ENCODE measurements at places on chromosomes 1 and 21.

- no peak for DNase-seq
Measured at GRCh38 chr1:212611000-212611948, 2.7 kb downstream of the ATF3 start.

DNA sequence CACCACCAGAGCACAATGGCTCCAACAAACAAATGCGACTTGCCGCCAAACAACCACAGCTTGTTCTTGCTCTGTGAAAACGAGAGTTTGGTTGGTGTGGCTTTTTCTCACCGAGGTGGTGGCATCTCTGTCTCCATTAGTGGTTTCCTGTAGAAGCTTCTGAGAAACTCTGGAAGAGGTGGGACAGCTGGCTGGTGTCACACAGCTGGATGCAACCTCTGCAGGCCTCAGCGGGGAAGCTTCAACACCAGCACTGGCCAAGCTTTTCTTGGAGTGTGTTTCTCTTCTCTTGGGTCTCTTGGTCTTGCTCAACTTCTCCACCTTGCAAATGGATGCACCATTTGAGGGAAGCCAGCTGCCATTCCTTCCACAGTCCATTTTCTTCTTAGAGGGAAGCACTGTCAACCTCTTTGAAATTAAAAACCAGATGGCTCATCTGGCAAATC, 124.8 kb downstream of the KCNN3 start:
- DNase-seq = no peak

GRCh38 chr1:9755441-9755995, 68.2 kb downstream of the CLSTN1 start:
- DNase-seq = peak; percentile 24

DNA sequence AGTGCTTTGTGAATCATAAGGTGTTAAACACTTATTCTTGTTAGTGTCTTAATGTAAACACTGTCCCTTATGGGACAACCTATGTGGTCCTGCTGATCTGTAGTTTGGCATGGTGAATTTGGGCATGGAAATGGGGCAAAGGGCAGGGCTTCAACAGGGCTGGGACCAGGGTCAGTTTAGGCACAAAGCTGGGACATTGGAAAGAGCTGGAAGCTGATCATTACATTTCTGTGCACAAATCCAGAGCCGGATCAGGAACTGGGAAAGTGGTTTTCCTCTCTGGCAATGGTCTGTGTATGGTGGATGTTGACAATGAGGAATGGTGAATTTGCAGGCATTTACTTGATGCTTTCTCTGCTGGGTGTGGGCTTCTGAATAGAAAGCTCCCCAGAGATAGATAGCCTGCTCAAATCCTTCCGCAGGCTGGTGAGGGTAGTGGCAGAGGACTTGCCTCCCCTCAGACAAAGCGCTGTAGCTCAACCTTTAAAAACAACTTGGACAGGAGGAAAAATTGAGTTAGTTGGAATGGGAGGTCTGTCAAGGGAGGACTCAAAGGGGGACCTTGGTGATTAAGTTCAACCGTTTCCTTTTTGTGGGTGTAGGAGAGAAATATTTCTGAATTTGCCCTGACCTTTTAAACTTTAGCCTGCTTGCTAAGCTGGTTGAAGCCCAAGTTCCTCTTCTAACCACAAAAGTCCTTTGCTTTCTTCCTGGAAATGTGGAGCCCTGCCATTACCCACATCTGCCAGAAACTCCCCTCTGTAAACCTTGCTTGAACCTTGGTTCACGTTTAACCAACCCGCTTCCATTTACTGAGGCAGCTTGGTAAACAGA, 35.3 kb downstream of the HLX start:
- DNase-seq = no peak

DNA sequence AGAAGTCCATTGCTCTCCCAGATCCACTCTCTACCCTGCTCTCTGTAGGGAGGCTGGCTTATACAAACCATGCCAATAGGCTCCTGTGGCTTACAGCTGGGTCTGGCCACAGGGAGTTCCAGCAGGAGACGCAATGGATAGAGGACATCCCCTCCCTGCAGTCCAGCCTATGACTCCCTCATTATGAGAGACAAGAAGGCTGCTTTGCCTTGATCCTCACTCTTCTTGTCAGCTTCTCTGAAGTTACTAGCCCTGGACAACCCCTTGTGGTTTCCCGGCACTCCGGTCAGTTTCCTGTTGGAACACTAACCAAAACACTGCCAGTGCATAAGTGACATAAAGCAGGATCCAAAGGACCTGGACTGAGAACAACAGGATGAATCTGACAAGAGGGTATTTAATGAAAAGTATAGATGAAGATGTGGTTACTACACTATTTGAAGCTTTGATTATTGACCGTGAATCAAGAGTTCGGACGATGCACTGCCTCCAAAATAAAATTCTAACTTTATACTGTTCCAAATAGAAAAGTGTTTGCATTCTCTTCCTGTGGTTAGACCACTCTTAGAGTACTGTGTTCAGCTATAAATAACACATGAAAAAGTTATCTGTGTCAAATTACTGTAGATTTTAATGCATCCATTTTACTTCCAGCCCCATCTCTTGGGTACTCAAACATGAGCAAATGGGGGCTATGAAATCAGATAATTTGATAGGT, 32.7 kb upstream of the ZNF326 start:
- no peak for DNase-seq

DNA sequence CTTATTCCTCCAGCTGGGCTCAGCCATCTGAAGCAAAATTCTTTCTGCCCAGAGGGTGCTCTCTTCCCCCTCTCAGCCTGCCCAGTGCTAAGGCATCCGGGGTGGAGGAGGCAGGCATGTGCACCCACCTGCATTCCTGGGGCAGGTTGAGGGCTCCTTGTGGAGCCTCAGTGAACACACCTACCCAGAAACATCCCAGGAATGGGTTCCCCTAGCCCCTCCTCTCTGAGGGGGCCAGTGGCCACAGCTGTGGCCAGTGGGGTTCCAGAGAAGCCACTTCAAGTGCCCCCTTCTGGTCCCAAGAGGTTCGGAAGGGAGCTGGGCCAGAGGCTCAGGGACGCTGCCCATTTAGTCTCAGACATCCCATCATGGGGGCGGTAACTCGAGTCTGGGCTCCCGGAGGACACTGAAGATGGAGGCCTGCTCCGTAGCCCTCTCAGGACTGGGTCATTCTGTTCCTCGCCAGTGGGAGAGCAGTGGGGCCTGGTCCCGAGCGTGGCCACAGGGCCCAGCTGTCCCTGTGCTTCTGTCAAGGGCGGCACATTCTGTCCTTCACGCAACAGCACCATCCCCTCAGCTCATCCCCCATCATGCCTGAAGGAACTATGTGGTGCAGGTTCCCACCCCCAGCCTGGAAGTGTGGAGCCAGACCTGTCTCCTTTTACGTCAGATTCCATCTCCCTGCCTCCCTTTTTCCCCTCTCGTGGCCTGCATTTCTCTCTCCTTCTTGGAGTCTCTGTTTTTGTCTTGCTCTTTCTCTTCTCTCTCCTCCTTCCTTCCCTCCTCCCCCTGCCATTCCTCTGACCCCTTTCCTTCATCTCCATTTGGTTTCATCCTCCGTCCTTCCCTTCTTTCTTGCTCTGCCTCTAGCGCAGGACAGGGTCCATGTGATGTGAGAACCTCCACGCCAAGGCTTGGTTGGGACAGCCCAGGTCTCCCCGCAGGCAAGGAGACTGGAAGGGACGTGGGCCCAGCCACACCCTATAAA, 49.6 kb upstream of the KDM4A start:
- no peak for DNase-seq

GRCh38 chr1:191760016-191760415, 398.2 kb upstream of the RGS18 start:
- DNase-seq = no peak

DNA sequence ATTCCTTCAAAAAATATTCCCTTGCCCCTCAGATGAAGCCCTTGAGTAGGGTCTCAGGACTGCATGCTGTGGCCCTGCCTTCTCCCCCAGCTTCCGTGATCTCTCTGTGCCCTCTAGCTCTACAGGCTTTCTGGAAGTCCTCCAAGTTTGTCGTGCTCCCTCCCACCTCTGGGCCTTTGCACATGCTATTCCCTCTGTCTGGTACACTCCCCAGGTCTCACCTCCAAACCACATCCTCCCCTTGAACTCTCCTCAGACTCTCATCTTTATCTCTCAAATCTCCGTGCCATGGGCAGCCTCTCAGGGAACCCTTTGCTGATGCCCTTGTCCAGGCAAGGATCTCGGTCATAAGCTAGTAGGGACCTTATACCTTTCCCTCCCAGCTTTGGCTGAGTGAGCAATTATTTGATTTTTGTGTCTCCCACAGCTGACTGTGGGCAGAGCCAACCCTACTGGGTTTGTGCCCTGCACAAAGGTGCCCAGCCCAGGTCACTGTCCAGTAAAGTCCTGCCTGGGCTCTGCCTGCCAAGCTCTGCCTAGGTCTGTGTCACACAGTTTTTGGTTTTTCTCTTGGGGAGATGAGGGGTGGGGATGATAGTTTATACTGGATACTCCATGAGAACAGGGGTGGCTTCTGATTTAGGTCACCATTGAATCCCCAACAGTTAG, 188.1 kb downstream of the ZNF281 start:
- DNase-seq = no peak

DNA sequence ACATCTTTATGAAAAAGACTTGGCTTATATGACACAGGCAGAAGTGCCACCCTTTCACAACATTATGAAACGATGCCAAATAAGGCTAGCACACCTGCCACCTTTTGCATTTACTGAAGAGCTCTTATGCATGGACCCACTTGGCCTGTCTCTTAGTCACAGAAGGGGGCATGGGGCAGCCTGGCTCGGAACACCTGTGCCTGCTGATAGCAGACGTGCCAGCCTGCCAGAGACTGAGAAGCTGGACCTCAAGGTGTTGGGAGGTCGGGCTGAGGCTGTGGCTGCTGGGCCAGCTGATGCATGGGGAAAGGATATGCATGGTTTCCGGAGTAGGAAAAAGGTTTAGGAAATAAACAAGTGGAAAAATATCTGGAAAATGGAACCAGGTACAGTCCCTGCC, 21.5 kb downstream of the RCAN1 start:
- no peak for DNase-seq

- no peak for DNase-seq
Measured at GRCh38 chr1:65504263-65504662, 83.8 kb downstream of the LEPR start.

DNA sequence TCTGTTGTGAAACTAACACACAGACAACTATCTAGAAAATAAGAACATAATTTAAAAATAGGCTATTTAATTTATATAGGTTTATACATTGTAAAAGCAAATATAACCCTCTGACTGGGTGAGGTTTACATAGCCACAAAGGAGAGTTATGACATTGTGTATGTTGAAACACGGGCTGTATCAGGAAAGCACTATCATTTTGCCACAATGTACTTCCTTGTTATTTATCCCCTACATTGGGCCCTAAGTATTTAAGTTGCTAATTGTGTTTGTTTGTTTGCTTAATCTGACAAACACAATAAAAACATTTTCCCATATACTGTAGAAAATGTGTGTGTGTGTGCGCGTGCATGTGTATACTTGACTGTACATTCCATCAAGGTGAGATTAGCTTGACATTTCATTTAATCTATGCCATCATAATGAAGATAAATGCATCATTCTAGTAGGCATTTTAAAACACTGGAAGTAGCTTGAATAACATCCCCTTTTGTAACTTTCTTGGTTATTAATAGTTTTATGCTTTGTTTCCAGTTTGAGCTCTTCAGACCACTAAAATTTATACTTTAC, 72.1 kb downstream of the RGS13 start:
- no peak for DNase-seq

DNA sequence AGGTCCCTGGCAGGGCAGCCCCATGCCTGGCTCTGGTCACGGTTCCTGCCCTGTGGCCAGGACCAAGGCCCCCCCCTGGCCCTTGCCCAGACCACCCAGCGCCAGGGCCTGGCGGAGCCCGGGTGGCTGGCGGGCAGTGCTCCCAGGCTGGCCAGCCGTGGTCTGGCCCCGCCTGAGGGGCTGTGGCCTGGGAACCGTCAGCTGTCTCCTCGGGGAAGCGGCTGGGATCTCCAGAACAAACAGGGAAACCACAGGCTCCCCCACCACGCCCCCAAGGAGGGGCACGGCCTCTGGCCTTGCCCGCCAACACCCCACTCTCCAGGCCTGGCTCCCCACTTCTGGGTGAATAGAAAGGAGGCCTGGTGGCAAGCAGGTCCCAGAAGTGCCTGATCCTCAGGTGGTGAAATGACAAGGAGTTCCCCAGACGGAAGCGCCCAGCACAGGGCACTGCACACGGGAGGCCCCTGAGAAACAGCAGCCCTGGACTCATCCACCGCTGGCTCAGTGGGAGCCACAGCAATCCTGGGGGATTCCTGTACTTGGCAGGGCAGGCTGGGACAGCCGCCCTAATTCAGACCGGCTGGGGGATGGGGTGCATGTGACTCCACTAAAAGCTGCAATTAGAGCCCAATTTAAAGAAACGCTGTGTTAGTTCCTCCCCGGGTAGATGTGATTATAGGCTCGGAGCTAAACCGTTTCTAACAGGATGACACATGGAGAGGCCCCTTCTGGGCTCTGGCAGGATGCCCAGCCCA, 78.9 kb downstream of the RAP1GAP start:
- DNase-seq = no peak

GRCh38 chr1:97139512-97139911, 417.9 kb downstream of the PTBP2 start:
- DNase-seq = no peak

Data from foreskin melanocyte (primary cell).